ENCODE measurements at places on chromosomes 16 and 17.

DNA sequence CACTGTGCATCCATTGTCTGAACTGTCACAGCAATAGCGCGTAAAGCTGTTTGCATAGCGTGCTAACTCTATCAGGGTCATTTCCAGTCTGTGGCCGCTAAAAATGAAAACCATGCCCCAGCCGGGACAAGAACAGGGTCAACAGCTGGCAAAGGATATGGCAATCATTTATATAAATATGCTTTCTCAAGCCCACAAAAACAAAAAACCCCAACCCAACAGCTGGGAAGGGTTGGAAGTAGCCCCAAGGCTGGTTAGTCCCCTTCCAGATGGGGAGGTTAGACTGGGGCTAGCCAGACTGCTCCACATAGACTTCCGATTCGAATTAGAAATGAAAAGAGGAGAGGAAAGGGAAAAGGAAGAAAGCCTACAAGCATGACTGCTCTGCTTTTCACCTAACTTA, 203.3 kb upstream of the TBX2 start:
- no peak for DNase-seq

- no peak for DNase-seq
Measured at GRCh38 chr17:66371561-66371960, 69.1 kb downstream of the PRKCA start.

DNA sequence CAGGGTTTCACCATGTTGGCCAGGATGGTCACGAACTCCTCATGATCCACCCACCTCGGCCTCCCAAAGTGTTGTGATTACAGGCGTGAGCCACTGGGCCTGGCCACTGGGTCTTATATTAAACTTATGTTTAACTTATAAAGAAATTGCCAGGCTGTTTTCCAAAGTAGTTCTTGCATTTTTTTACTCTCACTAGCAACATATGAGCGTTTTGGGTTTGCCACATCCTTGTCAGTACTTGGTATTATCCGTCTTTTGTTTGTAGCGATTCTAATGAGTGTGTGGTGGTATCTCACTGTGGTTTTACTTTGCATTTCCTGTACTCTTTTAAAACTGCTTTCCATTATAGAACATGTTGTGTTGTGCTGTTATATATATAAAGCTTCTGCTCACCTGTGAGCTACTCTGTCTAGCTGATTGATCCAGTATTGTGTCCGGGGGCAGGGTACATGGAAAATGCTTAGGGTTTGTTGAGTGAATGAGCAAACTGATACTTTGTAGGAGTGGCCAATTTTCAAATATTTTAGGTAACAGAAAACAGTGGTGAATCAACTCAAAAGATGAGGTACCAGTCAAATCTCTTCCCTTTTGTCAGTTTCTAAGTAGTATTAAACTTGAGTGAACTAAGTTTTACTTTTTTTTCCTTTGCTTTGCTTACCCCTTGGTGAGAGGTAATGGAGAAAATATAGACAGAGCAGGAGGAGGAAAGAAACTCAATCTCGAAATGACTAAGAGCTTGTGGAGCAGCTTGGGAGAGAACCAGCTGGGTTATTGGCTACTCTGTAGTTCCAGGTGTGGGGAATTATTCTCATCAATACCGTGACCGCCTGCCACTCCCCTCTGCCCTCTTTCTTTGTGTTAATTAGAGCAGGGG, 75.8 kb downstream of the PITPNC1 start:
- DNase-seq = no peak

- DNase-seq = no peak
Measured at GRCh38 chr16:54846766-54847165, 83.9 kb upstream of the IRX5 start.

DNA sequence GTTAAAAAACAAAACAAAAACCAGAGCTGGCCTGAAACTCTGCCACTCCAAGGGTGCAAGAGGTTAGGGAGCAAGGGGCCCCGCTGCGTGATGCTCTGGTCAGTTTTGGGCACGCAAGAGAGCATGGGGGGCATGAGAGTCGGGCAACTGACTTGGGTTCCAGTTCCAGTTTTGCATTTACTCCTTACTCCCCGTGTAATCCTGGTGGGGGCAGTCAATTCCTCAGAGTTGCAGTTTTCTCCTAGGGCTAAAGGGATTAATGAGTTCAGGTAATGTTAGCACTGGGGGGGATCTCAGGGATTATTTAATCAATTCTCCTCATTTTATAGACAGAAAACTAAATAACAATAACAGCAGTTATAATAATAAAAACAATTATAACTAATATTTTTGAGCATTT, 72.9 kb upstream of the PMFBP1 start:
- DNase-seq = no peak

DNA sequence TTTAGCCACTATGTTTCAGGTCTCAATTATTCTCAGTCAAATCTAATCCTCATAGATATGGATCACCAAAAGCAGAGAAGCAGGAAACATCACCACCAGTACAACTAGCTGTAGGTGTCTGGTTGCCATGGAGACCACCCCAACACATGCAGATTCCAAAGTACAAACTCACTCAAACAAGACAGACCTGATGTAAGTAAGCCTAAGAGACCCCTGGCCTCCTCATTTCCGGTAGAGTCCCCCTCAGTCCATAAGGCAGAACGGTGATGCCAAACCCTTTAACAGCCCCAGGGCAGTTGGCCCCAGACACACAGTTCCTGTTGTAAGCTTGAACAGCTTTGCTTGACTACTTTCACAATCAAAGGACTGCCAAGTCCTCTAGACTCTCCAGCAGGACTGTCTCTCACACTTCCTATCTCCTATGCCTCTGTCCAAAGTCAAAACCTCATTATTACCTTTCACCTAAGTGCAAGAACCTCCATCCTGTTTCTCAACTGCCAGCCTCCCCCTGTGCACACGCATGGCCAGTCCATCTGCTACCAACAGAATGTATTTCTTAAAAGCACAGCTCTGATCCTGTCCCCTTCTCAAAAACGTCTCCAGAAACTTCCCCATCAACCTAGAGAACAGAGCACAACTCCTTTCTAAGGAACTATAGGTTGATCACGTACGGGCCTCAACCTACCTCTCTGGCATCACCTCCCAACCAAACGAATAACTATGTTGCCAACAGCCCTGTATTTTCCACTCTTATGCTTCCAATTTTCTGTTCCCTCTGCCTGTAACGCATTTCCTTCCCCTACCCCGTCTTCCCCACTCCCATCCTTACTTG, 23.9 kb downstream of the SLC39A11 start:
- no peak for DNase-seq

DNA sequence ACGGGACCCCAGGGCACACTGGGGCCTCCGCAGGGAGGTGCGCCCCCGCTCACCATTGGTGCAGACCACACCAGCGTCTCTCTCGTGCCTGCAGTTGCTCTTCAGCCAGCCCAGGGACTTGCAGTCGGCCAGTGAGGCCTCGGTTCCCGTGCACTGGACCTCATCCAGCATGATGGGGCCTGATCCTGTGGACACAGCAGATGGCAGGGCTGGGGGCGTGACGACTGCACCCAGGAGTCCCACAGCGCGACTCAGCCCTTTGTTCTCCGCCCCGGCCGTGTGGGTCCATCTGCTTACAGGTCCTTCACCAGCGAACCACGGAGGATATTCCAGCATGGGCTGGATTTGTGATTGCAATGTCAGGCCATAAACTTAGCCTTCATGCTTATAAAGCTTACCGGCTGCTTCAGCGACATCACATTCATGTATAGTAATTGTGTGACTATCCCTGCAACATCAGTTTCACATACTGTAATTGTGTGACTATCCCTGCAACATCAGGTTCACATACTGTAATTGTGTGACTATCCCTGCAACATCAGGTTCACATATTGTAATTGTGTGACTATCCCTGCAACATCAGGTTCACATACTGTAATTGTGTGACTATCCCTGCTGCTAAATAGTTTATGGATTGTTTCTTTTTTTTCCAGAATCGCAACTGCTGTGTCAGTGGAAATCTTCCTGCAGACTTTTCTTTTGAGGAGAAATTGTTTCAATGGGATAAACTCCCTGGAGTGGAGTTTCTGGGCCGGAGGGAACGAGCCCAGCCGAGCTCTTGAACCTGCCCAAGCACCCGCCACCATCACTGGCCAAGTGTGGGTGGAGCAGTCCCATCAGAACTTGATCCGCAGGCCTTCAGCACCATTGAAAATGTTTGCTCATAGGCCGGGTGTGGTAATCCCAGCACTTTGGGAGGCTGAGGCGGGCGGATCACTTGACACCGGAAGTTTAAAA, 4.8 kb downstream of the LGALS3BP start:
- DNase-seq = peak; percentile 78

DNA sequence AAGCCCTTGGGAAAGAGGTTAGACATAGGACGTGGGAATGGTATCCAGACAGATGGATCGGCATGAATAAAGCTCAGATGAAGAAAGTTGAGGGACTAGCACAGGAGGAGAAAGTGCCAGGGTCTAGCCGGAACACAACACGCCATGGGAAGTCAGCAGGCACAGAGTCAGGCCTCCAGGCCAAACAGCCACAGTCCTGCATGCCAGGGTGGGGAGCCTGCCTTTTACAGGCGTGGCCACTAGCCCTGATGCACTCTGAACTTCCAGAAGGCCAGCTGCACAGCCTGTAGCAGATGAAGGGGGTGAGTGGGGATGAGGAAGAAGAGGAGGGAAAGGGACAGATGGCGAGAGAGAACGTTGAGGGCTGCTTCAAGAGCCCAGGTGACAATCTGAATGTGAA, 5.2 kb downstream of the B9D1 start:
- DNase-seq = no peak

DNA sequence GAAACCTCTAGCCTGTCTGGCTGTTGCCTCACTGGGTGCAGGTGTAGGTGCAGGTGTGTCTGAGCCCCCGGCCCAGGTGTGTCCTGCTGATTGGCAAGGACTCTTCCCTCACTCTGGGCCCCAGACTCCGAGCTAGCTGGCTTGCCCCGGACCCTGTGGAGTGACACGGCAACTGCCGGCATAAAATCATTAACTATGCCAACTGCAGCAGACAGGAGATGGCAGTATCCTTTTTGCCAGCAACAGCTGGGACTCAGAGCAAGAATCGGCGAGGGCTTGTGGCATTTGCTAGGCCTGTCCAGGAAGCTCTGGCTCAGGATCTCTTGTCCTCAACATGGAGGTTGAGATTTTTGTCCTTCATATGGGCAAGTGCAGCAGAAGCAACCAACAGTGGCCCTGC, 20.8 kb downstream of the CIAPIN1 start:
- DNase-seq = no peak

- no peak for DNase-seq
Measured at GRCh38 chr17:46071796-46072195, 72.7 kb downstream of the STH start.

- no peak for DNase-seq
Measured at GRCh38 chr17:11144358-11145233, 96.4 kb upstream of the SHISA6 start.

- no peak for DNase-seq
Measured at GRCh38 chr17:28841901-28842281, 699 bp downstream of the FAM222B start.

DNA sequence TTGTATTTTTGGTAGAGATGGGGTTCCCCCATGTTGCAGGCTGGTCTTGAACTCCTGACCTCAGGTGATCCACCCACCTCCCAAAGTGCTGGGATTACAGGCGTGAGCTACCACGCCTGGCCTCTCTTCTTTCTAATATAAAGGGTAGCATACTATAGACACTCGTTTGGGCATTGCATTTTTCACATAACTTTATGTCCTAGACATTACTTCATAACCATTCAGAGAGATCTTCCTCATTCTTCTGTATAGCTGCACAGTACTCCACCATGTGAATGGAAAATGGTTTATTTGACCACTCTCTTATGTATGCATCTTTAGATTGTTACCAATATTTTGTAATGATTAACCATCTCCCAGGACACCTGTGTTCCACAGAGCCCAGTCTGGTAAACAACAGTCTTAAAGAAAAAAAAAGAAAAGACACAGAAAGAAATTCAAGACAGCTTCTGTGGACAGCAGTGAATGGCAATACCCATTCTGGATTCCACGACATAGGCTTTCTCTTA, 42.1 kb downstream of the TK2 start:
- DNase-seq = peak; percentile 18

- DNase-seq = no peak
Measured at GRCh38 chr17:38727736-38728135, 2.4 kb upstream of the CISD3 start.

DNA sequence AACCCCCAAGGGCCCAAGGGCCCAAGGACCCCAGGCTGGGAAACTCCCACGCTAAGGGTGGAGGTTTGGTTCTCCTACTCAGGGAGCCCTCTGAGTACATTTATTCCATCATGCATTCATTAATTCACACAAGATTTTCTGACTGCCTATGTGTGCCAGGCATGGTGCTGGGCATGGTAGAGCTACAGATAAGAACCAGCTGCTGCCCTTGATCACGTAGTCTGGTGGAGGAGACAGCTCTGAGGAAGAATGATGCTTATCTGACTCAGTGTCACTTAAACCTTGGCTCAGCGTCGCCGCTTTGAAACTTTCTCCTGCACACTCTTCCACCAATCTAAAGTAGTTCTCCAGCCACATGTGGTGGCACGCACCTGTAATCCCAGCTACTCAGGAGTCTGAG, 3.6 kb upstream of the ARL4D start:
- no peak for DNase-seq

DNA sequence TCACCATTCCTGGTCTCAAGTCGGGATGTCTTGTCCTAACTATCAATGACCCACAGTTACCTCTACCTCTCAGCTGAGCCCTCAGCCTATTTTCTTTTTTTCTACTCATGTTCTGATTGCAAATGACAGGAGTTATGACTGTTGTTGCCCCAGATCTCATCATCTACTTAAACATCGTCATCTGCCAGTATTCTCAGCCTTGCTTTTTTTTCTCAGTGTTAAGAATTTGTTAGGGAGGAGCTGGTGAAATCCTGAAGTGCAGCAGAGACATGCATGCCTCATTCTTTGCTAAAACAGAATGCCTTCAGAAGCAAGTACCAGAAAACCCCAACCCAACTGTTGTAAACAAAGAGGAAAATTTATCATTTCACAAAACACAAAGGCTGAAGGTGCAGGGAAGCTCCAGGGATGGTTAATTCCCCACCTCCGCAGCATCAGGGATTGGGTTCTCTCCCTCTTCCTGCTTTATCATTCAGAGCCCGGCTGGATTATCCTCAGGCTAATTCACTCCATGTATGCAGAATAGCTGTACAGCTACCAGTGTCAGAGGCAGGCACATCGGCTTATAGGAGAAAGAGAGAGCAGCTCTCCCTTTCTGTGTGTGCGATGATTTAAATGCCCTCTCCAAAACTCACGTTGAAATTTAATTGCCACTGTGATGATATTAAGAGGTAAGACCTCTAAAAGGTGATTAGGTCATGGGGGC, 540.8 kb upstream of the HSBP1 start:
- DNase-seq = no peak

DNA sequence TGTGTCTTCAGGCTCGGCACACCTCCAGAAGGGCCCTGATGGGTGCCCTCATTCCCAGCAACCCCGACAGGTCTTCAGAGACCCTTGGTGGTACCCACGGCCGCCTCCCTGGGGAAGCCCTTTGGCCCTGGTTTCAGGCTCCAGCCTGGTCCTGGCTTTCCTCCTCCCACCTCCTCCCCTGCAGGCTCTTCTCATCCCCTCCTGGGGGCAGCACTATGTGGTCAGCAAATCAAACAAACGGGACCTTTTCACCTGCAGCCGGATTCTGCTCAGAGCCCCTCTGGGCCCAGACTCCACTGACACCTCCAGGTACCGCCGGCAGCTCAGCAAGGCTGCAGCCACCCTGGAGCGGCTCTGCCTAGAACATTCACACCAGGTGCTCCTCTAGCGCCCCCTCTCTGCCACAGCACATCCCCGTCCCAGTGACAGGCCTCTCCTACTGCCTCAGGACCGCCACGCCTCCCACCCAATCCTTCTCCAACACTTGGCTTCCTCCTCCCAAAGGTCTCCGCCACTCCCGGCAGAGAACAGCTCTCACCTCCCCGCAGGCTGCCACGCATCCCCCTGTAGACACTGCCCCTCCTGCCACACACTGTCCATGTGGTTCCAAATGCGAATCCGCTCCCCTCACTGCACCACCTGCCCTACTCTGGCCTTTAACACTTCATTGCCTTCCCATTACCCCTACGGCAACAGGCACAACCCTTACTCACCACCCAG, 12.0 kb downstream of the CORO7 start:
- no peak for DNase-seq
